ENCODE measurements at places on chromosomes 7 and 10.

DNA sequence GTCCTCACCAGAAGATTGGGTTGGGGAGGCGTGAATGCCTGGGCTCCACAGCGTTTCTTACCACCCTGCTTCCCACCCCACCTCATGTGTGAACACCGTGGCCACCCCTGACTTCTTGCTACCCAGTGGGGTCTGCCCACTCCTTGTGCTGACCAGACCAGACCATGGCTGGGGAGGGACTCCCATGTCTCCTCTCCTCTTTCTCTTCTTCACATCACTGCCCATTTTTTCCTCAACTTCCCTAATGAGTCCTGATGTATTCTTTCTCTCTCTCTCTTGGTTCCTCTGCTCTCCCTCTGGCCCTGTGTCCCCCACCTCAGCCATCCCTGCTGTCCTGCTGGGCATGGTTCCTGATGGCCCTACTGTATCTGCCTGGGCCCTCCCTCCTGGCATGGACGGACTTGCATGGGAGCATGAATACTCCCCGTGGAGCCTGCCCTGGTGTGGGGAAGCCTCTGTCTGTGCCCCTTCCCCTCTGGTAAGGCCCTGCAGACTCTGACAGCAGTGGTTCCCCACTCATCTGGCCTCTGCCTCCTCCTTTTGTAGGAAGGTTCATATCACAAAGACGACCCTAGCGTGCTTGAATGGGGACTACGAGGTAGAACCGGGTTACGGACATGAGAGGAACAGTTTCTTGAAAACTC is 85.5 kb downstream of the ADCY1 start:
- no peak for DNase-seq

DNA sequence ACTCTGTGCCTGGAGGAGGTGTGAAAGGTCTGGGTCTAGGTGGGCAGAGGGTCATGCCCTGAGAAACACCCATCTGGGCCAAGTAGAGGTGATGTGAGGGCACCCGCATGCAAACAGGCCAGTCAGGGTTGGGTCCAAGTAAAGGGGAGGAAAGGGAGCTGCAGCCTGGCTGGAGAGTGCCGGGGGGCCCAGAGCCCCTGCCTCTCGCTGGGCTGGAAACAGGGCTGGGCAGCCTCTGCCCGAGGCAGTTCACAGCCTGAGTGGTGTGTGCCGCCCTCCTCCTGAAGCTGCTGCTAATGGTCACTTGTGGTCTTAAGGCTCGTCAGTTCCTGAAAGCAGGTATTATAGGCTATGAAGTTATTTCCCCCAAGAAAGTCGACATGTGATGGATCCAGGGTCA is 7.3 kb downstream of the CYP2E1 start:
- no peak for DNase-seq

DNA sequence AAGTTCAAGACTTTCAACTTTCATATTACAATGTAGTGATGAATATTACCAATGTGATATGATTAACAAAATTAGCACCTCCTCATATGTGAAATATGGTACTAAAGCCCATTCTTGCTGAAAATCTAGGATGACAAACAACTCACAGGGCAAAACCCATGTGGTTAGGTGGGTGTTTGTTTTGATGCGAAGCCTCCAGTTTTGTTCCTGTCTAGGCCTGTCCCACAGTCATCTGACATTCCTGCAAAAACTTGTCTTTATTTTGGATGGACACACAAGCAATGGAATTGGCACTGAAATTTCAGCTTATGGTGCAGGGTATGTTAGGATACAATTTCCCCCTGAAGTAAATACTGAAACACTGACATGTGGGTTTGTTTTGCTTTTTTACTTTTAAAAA is 95.3 kb downstream of the PARD3 start:
- DNase-seq = no peak

- no peak for DNase-seq
These were observed 1003.7 kb downstream of the LRMDA start for GRCh38 chr10:76435157-76435556.

GRCh38 chr7:76333511-76334101 is 25.2 kb downstream of the YWHAG start:
- DNase-seq = no peak

GRCh38 chr7:155342313-155342712 is 44.6 kb downstream of the INSIG1 start:
- no peak for DNase-seq

DNA sequence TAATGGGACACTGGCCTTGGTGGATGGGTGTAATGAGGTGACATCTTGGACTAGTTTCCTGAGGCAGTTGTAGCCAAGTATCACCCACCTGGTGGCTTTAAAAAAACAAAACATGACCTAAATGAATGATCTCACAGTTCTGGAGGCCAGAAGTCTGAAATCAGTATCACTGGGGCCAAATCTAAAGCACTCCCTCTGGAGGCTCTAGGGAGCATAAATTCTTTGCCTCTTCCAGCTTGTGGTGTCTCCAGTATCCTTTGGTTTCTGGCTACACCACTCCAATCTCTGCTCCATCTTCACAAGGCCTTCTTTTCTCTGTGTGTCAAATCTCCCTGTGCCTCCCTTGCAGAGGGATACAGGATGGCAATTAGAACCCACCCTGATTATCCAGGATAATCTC is 342.9 kb downstream of the CALN1 start:
- no peak for DNase-seq

DNA sequence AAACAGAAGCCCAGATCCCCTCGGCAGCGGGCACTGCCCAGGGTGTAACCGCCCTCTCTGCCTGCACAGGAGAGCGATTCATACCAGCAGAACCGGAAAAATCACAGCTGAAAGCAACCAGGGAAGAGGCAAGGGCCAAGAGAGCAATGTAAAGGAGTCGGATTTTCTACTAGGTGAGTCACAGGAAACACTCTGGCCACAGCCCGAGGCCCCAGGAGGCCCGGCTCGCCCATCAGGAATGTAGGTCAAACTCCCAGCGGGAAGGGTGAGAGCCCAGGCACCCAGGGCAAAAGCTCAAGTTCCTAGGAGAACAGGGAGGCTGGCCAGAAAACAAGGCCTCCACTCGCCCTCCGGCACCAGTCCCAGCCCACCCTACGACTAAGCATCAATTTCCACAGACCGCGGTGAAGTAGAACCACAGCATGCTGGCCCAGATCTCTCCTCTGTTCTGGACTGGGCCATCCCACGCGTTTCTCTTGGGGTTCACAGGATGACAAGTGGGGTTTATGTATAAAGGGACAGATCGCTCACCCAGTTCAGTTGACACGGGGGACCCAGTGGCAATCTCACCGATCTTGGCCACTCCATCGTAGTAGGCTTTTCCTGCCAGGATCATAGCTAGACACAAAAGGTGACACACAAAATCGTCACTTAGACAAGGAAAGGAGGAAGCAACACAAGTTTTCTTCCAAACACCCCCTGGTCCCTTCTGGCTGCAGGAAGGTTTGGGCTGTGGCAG is 46.2 kb downstream of the BAIAP2L1 start:
- DNase-seq = no peak

GRCh38 chr10:25338271-25338670 is 163.5 kb downstream of the GPR158 start:
- DNase-seq = no peak

DNA sequence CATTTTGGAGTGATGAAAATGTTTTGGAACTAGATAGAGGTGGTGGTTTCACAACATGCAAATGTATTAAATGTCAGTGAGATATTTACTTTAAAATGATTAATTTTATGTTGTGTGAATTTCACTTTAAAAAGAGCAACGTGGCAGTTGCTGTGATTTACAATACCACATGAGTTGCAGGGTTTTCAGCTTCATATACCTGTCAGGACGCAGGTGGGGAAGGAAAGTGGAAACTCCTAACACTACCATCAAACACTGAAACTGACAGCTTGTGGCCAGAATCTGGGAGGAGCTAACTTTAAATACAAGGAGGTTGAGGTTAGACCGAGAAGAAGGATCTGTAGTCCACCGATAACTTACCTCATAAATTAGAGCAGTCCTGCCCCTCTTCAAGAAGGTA is 168.9 kb upstream of the TMEM72 start:
- DNase-seq = no peak

DNA sequence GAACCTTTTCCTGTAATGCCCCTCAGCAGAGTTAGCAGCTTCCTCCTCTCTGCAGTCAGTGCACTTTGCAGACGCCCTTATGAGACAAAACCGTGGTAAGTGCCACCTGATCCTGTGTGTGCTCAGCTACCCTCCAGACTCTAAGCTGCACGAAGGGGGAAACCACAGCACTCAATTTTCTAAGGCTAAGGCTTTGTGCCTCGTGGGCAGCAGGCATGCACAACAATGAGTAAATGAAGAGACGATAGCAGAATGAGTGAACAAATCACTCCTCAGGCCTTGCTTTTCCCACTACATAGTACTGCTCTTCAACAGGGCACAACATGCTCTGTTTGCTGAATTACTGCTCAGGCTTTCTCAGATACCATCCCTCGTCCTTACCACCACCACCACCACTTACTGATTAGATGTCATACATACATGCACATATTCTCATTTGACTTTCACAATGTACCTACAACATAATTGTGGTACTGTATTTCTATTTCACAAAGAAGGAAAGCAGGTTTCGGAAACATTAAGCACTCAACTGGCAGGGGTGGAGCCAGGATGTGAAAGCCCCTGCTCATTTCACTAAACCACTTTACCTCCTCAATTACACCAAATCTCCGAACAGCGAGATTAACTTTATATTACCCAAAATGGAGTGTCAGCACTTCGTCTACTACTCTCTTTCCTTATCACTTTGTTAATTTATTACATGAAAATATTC is 85.4 kb downstream of the ICA1 start:
- peak; percentile 29 for DNase-seq

- no peak for DNase-seq
These were observed 24.6 kb upstream of the INMT start for GRCh38 chr7:30727061-30727945.

GRCh38 chr7:51242007-51242691 is 74.5 kb downstream of the COBL start:
- no peak for DNase-seq

- no peak for DNase-seq
These were observed 563.2 kb downstream of the CCSER2 start for GRCh38 chr10:84891631-84892030.

GRCh38 chr7:120467676-120468075 is 194.7 kb downstream of the KCND2 start:
- DNase-seq = no peak

DNA sequence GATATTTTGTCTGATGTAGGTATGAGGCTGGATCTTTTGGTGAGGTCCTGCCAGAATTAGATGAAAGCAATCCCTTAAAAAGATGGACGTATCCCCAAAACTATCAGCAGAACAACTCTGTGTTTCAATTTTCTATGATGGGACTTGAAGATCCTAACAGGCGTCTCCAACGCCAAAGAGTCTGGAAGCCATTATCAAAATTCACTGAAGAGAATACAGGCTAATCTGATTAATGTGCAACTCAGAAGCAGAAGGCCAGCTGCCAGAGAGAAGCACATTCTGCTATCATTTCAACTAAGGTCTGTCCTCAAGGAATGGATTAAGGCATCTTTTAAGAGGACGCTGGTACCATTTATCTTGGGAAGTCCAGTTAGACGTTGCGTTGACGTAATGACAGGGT is 119.7 kb downstream of the FGFR2 start:
- no peak for DNase-seq

DNA sequence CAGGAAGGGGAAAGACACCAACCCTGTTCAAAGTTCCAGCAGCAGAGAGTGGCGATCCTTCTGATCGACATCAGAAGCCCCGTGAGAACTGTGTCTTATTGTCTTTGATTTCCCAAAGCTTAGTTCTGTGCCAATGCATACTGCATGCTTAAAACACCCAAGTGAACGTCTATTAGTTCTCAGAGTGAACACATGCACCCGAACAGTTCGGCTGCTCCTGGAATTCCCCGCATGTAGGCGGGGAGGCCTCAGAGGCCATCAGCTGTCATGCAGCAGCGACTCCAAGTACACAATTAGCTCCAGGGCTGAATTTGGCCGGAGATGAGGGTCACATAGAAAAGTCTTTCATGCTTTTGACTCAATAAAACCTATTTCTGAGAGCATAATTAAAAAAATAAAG is 276.9 kb downstream of the ZMYND11 start:
- DNase-seq = no peak

DNA sequence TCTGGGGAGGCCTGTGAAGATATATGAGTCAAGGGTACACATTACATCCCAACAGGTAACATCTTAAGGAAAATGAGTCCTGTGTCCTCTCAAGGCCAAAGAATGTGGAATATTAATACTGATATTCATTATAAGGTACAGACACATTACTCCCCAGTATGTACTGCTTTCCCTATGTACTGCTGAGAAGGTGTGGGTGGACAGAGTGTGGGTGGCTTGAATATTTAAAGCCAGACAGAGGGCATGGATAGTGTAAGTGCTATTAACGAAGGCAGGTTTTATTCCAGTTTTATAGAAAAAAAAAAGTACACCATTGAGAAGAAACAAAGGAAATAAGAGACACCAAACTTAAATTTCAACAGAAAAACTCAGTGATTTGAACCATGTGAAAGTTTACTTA is 1054.4 kb downstream of the XPNPEP1 start:
- no peak for DNase-seq

GRCh38 chr10:58661336-58661735 is 148.7 kb downstream of the BICC1 start:
- DNase-seq = no peak

GRCh38 chr7:80218723-80219122 is 84.1 kb downstream of the GNAI1 start:
- no peak for DNase-seq

- DNase-seq = no peak
These were observed 7.7 kb upstream of the NDST2 start for GRCh38 chr10:73819081-73819480.

DNA sequence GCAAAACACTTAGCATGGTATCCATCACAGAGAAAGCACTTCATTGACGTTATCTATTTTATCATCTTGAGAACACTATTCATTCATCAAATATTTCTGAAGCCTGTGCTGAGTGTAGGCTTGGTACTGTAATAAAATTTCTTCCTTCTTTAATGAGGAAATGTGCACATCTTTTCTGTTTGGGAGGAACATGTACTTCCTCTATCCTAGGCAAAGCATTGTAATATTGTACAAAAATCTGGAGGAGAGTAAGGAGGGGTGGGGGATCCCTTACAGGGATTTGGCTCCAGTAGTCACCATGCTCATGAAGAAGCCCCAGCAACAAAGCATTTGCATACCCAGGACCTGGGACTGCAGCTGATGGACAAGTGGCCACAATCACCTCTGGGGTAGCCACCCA is 39.9 kb upstream of the SORCS3 start:
- DNase-seq = no peak

- no peak for DNase-seq
These were observed 12.7 kb upstream of the PRF1 start for GRCh38 chr10:70615211-70615610.

GRCh38 chr10:128985036-128985435 is 482.0 kb upstream of the MGMT start:
- no peak for DNase-seq

DNA sequence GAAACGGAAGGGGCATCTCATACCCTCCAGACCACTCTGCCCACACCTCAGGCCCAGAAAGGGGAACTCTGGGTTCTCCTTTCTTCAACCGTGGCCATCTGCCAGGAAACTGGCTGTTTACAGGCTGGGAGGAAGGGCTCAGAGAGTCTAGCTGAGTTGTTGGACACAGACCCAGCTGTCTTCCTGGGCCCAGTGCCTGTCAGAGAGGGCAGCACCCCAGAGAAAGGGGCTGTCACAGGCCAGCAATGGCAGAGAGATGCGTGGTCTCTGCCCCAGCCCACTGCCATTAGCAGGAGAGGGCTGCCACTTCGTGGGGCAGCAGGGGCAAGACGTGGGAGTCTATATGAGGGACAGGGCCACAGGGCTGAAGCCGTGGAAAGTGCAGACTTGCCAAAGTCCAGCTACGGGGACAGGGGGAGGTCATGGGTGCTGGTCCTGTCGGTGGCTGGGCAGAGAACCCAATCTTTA is 11.0 kb downstream of the GRID1 start:
- no peak for DNase-seq

All from activated CD4-positive, alpha-beta T cell treated with anti-CD3 and anti-CD28 coated beads, Interleukin-2, amount 50 U/mL, for 4 hours (primary cell).